ENCODE measurements at places on chromosomes 12 and 14.

DNA sequence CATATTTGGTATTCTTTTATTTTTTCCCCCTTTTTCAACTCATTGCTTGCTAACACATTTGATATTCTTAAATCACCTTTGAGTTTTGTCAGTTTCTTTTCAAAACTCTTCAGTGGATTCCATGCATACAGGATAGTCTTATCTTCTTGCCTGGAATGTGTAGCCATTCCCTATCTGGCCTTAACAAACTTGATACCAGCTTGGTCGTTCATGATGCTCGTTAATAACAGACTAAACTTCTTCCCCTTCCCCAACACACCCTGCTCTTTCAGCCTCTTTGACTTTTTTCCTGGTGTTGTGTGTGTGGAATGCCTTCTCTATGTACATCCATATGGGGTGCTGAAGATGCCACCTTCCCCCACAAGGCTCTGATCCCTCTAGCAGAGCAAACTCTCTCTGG, 17.7 kb upstream of the CALM1 start:
- no peak for DNase-seq

DNA sequence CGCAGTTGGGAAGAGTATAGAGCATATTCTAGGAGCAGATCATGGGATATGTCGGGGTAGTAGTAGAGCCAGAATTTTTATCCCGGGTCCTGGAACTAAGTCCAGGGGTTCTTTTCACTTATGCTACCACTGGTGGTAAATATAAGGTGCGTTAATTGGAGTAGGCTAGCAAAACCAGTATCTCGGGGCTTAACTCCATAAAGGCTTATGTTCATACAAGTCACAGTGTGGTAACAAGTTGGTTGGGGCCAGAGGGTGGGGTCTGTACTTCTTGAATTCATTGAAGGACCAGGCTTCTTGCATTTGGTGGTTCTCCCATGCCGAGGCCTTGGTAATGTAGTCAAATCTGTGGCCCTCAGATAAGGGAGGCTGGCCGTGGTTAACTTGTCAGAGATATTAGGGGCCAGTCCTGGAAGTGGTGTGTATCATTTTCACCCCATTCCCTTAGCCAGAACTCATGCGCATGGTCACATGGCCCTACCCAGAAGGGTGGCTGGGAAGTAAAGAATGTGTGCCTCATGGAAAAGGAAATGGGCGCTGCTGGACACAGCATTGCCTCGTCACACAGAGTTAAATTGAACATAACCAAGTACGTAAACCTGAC, 1.5 kb upstream of the ZNF641 start:
- no peak for DNase-seq

DNA sequence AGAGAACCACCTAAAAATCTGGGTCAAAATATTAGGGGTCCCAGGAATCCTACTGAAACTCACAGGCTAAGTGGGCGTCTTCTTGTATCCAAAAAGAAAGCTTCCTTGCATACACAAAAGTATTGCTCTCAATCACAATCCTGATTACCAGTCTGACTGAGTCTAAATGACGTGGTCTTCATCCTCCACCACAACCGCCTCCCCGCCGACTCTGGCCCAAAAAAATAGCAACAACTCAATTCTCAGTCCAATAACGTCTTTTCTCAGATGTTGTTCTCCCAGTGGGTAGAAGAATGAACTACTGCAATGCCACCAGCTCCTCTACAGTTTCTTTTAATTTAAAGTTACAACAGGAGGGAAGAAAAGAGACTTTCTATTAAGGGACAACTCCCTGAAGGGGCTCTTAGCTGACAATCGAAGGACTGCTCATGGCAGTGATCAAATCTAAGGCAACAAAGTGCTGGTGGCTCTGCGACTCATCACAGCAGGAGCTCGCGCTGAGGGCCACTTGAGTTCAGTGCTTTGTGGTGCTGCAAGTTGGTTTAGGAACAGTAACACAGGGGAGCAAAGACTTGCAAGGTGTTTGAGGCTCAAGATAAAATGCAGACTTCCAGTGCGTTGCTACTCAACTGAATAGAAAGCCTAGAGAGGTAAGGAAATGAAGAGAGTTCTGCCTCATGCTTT, 394.1 kb downstream of the BCAT1 start:
- DNase-seq: no peak

- no peak for DNase-seq
These were observed 193.4 kb downstream of the ERC1 start for GRCh38 chr12:1184402-1184801.

DNA sequence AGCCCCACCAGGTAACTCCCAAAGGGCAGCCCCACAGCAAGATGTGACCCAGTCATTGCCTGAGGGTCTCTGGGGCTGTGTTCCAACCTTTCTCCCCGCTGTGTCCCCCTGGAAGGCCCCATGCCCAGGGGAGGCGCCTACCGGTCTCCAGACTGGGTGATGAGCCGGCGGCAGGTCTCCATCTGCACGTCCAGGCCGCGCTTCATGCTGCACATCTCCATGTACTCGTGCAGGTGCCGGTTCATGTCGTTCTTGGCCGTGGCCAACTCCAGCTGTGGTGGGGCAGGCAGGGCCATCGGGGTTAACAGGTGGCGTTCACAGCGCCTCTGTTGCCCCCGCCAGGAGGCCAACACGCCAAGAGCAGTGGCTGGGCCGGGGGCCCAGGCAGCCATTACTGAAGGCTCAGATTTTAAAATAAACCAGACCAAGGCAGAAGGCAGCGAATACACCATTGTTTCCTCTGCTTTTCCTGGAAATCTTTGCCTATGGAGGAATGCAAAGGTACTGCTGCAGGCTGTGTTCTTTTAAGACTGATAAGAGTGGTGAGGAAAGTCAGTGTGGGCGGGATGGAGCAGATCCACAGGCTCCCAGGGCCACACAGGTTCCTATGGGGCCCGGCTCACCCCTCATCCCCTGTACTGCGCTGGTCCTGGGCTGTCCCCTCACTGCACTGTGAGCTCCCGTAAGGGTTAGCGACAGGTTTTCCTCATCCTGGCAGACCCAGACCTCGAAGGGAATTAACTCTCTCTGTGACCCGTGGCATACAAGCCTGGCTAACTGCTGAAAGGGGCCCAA, 7.3 kb downstream of the GAPDH start:
- no peak for DNase-seq

GRCh38 chr14:50533806-50534205, 1.4 kb upstream of the MAP4K5 start:
- DNase-seq: no peak

GRCh38 chr14:67482231-67483164, 6.0 kb downstream of the TMEM229B start:
- DNase-seq: no peak

GRCh38 chr14:105160776-105161175, 7.8 kb downstream of the JAG2 start:
- DNase-seq: no peak

DNA sequence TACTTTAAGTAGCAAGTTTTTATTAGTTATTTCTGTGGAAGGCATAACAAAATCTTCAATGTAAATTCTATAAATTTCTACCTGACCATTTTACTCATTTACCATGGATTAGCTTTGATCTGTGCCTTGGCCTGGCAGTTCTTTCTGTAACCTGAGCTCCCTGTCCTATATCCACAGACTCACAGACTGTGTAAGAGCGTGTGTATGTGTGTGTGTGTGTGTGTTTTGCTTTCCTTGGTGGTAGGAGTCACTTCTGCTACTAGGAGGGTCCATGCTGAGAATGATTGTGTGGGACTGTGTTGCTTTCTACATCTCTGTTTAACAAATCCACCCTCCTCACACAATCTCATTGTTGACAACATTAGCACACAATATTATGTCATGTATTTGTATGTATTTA, 221.2 kb upstream of the PELI2 start:
- no peak for DNase-seq

DNA sequence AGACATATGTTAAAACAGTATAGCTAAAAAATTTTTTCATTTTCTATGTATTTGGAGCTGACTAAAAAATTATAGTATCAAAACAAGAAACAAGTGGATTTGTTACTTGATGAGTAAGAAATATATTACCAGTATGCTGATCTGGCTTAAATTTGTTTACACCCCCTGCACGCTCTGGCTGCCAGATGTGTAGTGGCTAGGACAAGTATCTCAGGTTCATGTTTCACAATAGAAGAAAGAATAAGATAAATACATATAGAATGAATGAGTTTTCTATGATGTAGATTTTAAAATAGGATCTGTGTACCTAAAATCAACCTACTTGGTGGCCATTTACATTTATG, 13.1 kb downstream of the NAA30 start:
- no peak for DNase-seq

DNA sequence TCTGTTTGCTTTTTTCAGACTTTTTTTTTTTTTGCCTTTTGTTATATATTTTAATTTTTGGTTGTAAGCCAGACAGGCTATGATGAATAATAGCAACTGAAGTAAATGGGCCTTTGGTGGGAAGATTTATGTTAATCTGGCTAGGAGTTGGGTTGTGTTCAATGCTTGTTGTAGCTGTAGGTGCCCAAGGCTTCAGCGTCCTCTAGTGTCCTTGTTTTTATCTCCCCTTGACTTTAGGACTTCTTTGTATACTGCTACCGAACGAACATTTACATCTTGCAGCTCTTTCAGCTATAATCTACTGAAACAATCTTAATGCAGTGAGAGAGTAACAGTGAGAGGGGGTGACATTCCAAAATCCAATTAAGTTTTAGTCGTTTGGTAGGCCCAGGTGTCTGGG, 848.4 kb upstream of the FBXO33 start:
- DNase-seq: no peak

DNA sequence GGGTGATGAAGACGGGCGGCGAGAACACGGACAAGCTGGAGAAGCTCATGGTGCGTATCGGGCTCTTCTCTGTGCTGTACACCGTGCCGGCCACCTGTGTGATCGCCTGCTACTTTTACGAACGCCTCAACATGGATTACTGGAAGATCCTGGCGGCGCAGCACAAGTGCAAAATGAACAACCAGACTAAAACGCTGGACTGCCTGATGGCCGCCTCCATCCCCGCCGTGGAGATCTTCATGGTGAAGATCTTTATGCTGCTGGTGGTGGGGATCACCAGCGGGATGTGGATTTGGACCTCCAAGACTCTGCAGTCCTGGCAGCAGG, 1.9 kb downstream of the FZD10 start:
- DNase-seq: no peak

GRCh38 chr12:95102916-95103671, 29.7 kb upstream of the NR2C1 start:
- DNase-seq: no peak

DNA sequence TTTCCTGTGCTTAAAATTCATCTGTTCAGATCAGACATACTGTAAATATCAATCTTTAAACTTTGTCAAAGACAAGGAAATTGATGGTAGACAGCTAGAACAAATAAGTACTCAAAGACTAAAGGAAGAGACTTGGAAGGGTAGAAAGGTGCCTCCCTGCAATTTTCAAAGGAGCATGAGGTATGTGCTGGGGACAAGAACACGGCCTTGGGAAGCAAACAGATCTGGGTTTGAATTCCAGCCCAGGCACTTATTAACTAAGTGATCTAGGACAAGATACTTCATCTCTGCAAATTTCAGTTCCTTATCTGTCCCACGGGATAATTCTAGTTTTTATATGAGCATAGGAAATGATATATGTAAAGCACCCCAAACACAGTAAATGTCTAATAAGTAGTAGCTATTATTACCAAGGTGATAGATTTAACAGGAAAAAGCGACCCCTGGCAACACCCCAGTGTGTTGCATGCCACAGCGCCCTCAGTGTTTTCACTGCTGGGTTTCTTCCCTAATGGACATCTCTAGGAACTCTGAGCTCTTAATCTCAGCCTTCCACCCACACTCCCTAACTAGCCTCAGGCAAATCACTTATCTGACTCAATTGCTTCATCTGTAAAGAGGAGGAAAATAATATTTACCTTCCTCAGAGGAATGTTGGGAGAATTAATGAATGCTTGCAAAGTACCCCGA, 44.7 kb upstream of the BMP4 start:
- no peak for DNase-seq

GRCh38 chr14:70254476-70254961, 65.8 kb upstream of the SLC8A3 start:
- no peak for DNase-seq

DNA sequence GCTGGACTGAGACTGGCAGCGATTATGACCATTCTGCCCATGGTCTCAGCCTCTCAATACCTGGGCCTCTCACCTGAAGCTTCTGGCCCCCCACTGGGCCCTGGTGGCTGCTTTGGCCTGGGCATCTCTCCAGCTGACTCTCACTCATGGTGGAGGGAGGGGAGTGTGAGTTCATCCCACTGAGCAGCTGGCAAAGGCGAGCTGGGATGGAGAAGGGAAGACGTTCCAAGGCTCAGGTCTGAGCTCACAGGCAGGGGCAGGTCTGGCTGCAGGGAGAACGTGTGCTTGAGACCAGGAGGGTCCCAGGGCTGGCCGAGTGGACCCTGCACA, 103.5 kb downstream of the TMEM121 start:
- no peak for DNase-seq

GRCh38 chr14:90624227-90624626, 192.0 kb downstream of the TTC7B start:
- DNase-seq: no peak

- DNase-seq: no peak
These were observed 5.2 kb downstream of the MDM2 start for GRCh38 chr12:68813242-68813593.

- no peak for DNase-seq
These were observed 80.6 kb upstream of the GSC start for GRCh38 chr14:94850309-94851211.

DNA sequence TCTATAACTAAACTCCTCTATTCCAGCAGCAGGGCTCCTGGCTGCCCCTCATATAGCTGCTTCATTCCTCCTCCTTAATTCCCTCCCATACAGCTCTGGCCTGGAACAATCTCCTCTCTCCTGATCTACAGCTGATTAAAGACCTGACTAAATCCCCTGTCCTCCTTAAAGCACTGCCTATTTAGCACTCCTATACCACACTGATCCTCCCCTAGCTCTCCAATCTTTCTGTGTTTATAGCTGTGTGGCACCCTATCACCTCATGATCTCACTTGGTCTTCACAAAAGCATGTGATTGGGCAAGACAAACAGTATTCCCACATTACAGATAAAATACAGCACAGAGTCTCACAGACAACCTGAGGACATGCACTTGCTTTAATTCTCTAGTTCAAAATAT, 17.4 kb downstream of the FMNL3 start:
- no peak for DNase-seq

DNA sequence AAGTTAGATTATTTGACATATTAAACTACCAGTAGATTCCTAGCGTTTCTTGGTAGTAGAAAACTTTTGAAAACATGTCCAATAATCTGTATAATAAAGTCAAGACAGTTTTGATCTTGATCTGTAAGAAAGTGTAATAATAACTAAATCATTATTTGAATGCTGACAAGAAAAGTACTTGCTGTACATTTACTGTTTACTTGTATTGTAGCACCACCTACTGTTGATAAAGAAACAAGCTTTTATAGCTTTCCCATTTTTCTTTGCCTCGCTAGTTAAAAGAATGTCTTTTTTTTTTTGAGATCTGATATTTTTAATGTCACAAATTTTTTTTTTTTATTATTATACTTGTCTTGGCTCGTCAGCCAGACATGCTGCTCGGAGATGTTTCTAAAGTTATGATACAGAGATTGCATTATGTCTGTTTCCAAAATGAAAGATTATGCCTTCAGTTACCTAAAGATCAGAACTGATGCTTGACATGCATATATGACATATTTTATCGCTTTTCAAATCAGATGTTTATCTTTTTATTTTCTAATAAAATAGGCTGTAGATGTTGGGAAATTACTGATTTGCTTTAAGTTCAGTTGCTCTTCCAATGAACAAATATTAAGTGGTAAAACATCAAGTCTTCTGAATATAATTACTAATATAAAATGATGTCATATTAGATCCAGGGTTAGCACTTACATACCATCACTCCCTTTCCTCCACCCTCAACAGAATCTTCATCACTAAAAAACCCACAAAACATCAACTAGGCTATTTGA, 140.5 kb downstream of the AKAP6 start:
- DNase-seq: no peak

Data from activated T-cell treated with anti-CD3 and anti-CD28 coated beads, Interleukin-2, amount 50 U/mL, for 4 hours (primary cell).